ENCODE measurements at places on chromosomes 11 and 22.

- DNase-seq: peak; percentile 69
Measured at GRCh38 chr11:66868726-66869566, 12.1 kb downstream of the LRFN4 start.

GRCh38 chr11:76783896-76784813, 999 bp downstream of the TSKU start:
- DNase-seq: no peak

DNA sequence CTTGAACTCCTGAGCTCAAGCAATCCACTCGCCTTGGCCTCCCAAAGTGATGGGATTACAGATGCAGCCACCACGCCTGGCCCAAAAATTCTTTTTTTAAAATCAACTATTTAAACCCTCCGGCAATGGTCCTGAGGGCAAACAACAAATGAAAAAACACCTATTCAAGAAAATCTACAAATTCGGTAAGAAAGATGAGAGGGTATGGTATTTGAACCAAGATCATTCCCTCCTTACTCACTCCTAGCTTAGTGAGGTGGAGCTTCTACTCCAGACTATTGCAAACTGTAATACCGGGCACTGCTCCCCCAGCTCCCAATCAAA, 2.1 kb downstream of the NF2 start:
- DNase-seq: no peak

DNA sequence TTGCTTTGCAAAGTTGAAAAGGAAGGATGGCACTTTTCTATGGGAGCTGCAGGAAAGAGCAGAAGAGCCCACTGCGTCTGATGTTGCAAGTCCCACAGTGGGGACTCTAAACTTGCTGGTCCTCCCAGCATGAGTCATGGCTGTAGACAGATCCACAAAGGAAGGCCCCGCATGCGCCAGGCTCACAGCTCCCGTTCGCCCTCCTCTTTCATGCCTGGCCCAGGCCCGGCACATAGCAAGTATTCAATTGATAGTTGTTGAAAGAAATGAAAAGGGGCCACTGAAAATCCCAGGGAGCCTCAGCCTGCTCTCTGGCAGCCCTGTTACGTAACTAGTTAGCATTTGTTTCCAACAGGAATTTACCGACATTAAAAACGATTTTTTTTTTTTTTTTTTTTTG, 18.9 kb downstream of the AP1B1 start:
- DNase-seq: no peak

DNA sequence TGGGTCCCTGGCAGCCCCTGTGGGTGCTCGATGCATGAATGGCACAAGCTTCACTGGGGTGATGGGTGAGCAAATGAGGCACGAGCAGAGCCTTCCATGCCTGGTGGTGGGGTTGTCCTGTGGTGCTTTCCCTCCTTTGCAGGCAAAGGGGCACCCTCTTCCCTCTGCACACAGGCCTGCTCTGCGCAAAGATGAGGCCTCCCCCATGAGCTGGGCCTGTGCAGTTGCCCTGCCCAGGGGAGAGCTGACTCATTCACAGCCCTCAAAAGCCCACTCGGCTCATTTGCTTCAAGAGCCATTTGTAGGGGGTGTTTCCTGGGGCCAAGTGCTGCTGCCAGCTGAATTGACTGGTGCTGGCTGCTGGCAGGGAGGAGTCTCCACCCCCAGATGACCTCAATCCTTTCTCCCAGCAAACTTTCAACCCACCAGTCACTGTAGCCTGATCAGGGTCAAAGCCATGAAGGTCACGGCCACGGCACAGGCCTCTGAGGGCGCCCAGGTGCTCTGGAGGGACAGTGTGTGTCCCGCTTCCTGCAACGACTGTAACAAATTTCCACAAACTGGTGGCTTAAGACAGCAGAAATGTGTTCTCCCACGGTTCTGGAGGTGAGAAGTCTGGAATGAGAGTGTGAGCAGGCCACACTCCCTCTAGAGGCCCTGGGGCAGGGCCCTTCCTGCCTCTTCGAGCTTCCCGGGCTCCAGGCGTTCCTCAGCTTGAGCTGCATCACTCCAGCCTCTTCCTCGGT, 48.8 kb upstream of the ANO1 start:
- no peak for DNase-seq
